ENCODE measurements at places on chromosomes 16 and 17.

DNA sequence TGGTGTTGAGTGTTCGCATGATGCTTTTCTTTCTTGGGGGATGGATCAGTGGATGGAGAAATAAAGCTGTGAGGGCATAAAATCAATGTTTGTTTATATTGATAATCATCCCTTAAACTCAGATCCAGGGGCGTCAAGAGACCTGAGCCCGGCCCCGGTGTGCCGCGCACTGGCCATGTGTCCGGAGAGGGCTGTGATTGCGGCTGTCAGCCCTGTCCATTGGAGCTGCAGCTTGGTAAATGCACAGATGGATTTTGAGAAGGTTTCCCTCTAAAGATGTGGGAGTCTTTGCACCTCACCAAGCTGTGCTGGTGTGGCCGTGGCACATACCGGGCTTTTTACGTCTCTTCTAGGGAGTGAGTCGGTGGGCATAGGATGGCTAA lies 21.6 kb upstream of the ZNF750 start:
- no peak for DNase-seq

GRCh38 chr17:9229826-9230201 lies 208.5 kb downstream of the NTN1 start:
- DNase-seq: no peak

- DNase-seq: no peak
Measured at GRCh38 chr16:66267292-66268014, 99.0 kb upstream of the CDH5 start.

- DNase-seq: no peak
Measured at GRCh38 chr16:1859650-1860049, 12.3 kb downstream of the MEIOB start.

GRCh38 chr17:57586196-57586740 lies 158.8 kb downstream of the CCDC182 start:
- DNase-seq: no peak

DNA sequence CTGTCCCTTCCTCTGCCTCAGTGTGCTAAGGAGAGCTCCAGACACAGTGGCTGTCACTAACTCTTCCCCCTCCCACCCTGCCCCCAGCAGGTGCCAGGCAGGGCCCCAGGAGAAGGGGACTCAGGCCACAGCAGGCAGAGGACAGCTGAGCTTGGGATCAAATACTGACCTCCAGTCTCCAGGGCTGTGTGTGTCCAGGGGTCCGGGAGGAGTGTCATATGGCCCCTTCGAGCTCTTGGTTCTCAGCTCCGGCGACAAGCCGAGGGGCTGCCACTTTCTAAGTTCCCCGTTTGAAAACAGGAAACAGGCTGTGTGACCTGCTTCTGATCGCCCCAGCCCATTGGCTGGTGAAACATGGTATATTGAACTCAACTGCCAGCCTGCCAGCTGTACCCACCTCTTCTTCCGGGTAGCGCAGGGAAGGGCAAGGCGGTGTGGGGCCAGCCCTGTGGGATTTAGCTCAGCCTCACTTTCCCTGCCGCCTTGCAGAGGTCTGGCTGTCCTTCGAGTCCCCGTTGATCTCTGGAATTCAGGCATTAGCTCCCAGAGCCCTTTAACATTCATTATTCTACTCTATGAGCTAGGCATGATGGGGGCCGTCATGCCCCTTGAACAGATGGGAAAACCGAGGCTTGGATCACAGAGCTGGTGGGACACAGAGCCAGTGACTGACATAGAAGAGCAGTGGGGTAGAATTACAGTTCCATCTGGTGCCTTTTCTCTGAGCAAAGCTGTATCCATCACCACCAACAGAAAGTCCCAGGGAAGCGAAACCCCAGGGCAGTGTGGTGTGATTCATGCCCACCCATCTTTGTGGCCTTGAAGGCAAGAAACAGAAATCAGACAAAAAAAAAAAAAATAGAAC lies at the start of gene SNX20:
SNX20 (minus strand) TSS at position 292 of the 865 bp plus-strand sequence. CDS start 3,786 bp downstream, outside the sequence.
- no peak for DNase-seq

GRCh38 chr17:27519550-27519949 lies 63.3 kb downstream of the KSR1 start:
- DNase-seq: no peak

Data from kidney epithelial cell (primary cell).